ENCODE measurements at places on chromosomes 13 and 19.
A peak's percentile ranks its signal among the peaks of the same experiment; 100 is the strongest.

DNA sequence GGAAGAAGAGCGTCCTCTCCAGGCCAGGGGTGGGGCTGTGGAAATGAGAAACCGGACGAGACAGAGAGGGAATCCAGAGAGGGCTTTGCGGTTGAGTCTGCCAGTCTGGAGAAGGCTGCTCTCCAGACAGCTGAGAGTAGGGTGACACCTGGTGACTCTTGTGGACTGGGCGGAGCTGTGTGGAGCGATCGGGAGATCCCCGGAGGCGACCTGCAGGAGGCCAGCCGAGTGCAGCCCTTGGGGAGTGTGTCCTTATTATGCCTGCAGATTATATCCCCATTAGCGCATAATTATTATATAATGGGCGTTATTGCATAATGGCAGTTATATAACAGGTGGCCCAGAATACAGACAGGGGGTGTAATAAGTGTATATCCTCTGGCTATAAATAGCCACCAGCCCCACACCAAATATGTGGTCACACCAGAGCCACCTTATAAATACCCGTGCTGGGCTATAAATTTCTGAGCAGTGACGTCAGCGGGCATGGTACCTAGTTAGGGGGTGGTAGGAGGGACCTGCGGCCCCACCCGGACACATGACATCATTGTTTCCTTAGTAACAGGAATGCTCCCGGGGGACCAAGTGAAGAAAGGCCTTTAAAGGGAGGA is 41.2 kb downstream of the NFIX start:
- no peak for DNase-seq

GRCh38 chr13:84998681-84999080 is 800.5 kb downstream of the SLITRK6 start:
- no peak for DNase-seq

DNA sequence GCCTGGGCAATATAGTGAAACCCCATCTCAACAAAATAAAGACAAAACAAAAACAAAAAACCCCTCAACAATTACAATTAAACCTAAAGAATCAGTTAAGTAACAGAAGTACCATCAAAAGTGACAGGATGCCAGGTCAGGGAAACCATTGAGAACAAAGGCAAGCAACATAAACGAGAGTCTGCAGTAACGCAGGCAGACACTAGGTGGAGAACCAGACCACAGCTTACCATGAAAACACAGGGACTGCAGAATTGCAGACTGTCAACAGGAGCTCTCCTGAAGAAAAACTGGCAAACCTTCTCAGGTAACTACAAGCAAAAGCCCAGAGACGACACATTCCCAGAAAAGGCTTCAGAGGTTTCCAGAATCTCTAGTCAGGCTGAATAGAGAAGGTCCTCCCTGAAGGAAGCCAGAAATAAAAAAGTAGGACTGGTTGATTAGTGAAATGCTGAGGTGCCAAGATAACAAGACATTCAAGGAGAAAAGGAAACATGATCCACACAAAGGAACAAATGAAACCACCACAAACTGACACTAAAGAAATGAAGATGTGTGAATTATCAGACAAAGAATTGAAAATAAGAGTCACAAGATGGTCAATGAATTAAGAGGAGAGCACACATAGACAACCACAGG is 2.2 kb upstream of the ZNF665 start:
- peak; percentile 20 for DNase-seq

GRCh38 chr13:20395061-20395916 is 130.4 kb downstream of the CRYL1 start:
- no peak for DNase-seq

DNA sequence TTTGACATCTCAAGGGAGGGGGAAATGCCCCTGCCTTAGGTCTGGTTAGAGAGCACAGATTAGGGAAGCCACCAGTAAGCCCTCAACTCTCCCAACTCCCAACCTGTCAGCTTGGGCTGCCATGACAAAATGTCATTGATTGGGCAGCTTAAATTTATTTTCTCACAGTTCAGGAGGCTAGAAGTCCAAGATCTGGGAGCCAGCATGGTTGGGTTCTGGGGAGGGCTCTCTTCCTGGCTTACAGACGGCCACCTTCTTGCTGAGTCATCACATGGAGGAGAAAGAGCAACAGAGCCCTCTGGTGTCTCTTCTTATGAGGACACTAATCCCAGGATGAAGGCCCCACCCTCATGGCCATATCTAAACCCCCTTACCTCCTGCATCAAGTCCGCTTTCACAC is 24.2 kb downstream of the C19orf12 start:
- no peak for DNase-seq

- no peak for DNase-seq
Measured at GRCh38 chr13:77362166-77362565, 35.3 kb upstream of the MYCBP2 start.

DNA sequence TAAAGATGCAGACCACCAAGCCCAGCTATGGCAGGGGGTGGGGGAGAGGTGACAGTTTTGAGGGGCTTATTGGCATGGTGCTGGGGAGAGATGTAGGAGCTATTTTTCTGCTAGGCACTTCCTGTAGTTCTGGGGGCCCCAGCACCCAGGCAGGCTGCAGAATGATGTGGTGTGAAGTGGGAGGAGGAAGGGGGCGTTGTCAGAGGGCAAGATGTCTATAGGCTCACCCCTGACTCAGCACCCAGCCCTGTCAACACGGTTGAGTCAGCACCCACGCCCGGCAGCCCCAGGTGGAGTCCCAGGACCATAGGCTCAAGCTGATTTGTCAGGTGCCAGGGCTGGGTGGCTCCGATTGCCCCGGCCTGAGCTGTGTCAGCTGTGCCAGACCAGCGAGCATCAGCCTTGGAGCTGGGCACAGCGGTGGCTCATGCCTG is 5.8 kb downstream of the KLF2 start:
- peak; percentile 86 for DNase-seq

- DNase-seq: no peak
Measured at GRCh38 chr13:99310382-99311031, 3.3 kb upstream of the GPR183 start.

DNA sequence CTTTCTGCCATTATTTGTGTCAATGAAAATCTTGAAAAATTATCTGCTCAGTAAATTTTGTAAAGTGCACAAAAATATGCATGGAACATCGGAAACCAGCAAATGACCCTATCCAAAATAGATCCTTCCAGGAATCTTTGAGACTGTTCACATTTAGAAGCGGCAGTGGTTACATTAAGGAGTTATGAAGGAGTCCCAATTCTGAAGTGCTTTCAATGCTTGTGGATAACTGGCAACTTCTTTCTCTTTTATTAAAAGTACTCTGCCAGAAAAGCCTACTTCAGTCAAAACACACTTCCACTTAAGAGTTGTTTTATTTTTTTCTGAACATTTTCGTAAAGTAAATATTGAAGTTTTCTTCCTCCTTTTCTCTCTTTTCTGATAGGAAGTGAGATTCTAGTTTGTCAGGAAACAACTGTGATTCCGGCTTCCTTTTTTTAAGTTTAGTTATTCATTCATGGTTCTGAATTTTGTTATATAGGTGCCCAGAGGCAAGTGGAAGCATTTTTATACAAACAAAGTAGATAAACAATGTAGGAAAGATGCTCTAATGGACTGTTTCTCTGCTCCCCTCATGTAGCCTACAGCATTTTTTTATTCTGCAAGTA is 83.5 kb downstream of the PCDH9 start:
- DNase-seq: no peak

- no peak for DNase-seq
Measured at GRCh38 chr13:48542581-48543341, 9.9 kb upstream of the RCBTB2 start.

DNA sequence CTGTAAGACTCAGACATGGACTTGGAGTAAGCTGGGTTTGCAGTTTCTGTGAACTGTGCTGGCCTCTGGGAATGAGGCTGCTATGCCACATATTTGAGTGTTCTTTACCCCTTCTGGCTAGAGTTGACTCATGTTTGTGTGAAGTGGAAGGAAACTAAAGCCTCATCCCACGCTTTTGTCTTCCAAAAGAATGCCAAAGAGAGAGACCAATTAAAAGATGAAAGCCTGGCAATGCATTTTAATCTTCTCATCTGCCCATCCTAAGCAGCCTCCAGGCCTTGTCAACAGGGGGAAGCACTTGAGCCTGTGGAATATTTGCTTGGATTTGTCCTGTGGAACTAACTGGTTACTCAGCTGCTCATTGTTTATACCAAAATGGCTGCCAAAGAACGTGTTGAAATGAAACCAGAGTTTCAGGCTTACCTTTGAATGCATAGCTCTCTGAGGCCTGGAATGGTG is 49.1 kb downstream of the LMO7 start:
- DNase-seq: no peak

DNA sequence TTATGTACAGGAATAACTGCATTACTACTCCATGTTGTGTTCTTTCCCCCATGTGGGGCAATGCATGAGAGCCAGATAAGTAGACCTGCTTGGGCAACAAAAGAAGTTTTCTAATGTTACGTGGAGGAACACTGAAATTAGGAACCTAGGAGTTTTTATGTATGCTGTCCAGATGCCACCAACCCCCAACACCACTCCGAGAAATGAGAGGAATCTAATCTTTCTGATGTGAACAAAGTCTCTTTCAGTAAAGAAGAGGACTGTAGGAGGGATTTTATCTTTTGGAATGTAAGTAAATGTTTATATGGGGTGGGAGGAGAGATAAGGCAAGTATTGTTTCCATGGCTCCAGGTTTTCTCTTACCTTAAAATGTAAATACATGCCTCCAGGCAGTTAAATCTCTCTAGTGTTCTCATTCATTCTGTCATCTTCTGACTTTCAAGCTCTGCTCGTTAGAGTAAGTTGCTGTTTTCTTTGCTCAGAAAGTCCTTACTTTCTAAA is 820.6 kb downstream of the PCDH17 start:
- no peak for DNase-seq

DNA sequence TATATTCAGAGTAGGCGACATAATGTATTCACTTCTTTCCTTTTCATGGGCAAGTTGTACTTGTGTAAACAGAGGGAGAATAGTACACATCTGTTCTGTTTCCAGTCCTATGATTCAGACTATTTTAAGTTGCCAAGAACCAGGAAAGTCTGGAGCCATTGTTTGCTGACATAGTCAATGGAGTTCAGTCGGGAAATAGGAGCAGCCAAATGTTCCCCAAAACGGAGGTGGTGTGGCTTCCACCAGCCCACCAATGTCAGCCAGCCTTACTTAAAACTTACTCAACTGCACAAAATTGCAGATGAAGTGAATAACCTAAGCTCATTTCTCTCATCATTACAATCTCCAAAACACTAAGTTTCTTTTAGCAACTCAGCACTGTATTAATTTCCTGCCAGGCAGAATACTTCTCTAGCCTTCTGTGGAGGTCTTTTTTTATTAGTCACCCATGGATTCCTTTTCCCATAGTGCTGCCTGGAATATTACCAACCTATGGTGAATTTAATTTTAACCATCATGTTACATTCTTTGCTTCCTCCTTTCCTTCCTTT is 22.3 kb upstream of the CSNK1A1L start:
- no peak for DNase-seq

DNA sequence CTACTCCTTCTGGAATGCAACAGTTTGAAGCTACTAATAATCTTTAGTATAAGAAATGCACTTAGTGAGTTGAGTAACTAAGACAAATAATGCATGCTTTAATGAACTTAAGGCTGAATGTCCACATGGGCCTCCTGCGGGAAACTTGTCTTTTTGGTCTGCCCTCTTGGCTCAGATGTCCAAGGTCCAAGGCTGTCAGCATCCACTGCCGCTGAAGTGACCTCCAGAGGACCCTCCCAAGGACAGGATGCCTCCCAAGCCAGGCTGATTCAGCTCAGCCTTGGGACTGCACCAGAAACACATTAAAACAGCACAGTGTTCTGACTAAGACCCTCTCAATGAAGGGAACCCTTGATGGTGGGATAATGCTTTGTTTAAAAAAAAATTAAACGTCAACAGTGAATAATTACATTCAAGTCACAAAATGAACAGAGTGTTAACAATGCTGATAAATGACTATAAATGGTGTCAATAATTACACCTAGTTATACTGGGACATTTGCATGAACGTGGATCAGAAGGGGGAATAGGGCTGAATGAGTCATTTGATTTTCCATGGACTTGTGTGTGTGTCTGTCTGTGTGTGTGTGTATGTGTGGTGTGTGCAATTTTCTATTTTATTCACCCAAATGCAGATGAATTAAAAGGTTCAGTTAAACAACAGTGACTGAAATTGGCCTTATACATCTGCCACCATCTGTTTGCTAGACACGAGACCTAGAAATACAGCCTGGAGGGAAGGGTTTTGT is 150.5 kb downstream of the COL4A1 start:
- DNase-seq: no peak

DNA sequence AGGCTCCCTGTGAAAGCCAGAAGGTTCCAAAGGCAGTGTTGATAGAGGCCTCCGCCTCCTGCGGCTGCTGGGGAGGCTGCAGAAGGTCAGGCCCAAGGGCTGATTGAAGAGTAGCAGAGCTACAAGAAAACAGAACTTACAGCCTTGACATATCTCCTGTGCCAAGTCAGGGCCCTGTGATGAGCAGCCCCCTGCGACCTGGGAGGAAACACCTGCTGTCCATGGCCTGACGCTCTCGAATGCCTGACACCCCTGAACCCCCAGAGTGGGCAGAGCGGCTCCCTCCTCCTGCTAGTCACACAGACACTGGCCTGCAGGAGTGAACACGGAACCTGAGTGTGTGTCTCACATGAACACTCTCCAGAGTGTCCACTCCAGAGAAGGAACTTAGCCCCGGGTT is 38.2 kb upstream of the TUBGCP3 start:
- no peak for DNase-seq

- no peak for DNase-seq
Measured at GRCh38 chr19:48190885-48191284, 20.4 kb downstream of the ZSWIM9 start.

DNA sequence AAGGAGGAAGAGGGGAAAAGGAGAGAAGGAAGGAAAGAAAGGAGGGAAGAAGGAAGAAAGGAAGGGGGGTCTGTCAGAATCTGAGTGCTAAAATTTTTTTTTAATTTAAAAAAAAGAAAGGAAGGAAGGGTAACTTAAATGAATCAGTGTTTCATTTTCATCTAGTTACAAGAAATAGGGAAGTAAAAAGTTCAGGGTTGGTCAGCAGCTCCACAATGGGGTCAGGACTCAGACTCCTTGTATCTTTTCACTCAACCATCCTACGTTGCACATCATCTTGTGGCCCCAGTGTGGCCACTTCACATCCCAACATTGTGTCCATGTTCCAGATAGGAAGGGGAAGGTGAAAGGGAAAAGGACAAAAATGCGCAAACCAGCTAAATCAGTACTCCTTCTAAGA is 14.3 kb upstream of the FNDC3A start:
- no peak for DNase-seq

GRCh38 chr19:47714339-47714738 is 1.1 kb downstream of the EHD2 start:
- no peak for DNase-seq

DNA sequence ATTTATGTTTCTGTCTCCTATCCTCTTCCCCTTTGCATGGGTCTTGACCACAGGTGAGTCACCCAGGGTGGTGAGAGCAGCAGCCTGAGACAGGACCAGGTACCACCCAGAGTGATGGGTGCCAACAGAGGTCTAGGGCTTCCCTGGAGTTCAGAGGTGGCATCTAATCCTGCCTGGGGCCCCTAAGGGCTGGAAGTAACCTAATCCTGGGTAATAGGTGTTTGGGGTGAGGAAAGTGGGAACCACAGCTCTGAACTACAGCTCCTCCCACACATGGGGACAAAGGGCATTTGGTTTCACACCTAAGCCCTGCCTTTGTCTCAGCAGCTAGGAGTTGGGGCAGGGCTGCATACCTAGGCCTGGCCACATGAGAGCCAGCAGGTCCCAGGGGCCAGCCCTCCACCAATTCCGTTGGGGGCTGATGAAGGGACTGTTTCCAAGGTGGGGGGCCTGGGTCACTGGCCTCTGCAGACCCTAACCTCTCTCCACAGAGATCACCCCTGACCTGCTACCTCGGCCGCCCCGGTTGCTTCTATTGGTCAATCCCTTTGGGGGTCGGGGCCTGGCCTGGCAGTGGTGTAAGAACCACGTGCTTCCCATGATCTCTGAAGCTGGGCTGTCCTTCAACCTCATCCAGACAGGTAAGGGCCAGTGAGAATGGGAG is 8.0 kb downstream of the SPHK2 start:
- no peak for DNase-seq

All from stimulated activated CD8-positive, alpha-beta memory T cell treated with anti-CD3 and anti-CD28 coated beads, Interleukin-4, amount 100 ng/mL, for 1 hour (primary cell).